ENCODE measurements at places on chromosomes 4 and X.

- no peak for DNase-seq
These were observed 98.6 kb upstream of the PLS3 start for GRCh38 chrX:115462406-115462805.

DNA sequence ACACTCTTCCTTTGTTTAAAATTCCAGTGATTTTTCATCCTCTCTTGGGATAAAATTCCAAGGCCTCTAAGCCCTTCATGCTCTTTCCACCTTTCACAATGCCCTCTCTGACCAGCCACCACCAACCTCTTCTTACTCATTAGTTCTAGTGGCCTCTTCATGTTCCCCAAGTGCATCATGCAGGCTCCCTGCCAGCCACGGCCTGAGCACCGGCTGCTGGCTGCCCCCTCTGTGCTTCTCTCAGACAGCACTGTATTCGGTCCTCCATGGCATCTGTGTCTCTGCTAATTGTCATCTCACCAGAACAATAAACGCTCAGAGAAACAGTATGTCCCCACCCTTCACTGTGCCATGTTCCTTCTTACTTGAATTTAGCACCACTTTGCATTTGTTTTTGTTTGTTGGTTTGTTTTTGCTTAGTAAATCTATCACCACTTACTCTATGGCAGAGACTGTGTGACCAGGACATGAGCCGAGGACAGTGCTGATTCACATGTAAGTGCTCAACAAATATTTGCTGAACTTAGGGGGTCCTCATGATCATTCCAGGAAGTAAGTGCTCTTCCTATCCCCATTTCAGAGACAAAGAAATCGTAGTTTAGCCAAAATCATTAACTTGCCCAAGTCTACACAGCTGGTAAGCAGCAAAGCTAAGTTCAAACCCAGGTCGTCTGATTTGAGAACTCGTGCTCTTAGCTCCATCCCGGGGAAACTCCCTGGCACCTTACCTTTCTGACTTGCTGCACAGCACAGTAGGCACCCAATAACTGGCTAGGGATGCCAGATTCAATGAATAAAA, 77.1 kb upstream of the UCP1 start:
- no peak for DNase-seq

- no peak for DNase-seq
These were observed 7.4 kb upstream of the WDFY3 start for GRCh38 chr4:84973856-84974255.

DNA sequence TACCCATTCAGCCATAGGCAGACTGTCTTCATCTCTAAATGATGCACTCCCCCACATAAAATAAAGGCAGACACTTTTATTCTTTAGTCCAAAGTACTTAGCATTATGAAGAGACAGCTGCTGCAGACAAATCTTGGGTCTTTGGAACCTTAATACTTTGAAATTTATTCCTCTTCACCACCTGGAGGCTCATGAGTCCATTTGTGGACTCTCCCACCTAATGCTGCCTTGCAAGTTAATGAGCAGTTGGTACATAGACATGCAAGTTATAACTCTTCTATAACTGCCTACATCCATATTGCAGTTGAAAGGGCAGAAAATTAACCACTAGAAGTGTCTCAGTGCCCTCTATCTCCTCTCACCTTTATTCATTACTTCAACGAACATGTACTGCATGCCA, 118.6 kb upstream of the CPEB2 start:
- DNase-seq = no peak

GRCh38 chr4:153623491-153623890, 60.6 kb upstream of the TLR2 start:
- no peak for DNase-seq

DNA sequence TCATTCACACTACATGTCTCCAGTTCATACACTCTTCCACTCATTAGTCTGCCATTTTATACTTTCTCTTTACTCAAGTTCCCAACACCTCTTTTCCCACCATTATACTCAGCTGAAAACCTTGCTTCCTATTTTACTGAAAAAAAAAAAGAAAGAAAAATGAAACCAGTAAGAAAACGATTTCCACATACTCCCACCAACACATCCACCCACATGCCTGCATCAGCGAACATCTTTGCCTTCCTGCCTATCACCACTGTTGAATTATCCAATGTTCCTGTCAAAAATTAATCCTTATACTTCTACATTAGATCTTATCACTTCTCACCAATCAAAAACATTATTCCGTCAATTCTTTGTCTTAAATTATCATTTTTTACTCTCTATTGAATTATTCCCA, 188.1 kb upstream of the FAM241A start:
- DNase-seq = no peak

DNA sequence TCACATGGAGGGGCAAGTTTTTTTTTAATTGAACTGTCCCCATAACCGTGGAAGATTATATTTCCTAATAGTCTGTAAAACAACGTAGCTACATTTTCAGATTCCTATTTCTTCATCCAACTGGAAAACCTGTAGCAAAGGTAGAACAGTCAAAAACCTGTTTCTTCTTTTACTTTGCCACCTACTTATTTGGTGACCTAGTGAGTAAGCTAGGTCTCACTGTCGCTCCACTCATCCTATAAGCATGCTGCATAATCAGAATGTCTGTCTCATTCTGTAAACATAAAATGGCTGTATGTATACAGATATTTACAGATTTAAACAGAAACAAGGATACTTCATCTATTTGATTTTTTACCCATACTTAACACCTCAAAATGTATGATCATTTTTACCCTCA, 20.4 kb downstream of the MAML3 start:
- no peak for DNase-seq

- no peak for DNase-seq
These were observed 84.1 kb downstream of the CPZ start for GRCh38 chr4:8676676-8677075.

DNA sequence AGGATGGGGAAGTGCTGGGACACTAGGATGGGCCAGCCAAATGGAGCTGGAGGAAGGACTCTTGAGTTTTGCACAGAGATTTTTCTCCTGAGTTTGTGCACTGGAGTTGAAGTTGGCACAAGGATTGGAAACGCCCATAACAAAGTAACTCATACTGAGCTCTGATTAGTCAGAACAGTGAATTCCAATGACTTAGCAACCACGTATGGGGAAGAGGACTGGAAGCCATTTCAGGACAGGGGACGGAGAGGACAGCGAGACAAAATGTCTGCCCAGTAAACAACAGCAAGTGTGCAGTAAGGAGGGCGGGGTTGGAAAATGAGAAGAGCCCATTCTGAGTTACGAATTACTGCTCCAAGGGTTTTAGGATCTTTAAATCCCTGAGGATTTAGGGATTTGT, 5.9 kb downstream of the RIPPLY1 start:
- no peak for DNase-seq

GRCh38 chrX:29662101-29662500, 553.3 kb upstream of the MAGEB2 start:
- no peak for DNase-seq

DNA sequence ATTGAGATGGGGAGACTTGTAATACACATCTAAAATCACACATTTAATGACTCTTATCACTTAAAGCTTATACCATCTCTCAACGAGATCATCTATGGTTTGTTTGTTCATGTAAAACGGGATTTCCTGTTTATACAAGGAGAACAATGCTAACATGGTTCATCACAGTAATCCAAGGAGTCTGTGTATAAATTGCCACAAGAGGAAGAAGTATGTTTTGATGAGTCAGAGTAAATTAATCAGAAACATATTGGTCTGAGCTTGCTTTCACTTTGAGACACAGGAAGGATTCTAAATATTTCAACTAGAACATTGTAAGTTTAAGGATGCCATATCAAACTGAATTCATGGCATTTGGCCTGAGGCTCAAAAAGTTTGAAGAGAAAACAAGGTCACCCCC, 594.1 kb downstream of the GLUD2 start:
- DNase-seq = no peak

DNA sequence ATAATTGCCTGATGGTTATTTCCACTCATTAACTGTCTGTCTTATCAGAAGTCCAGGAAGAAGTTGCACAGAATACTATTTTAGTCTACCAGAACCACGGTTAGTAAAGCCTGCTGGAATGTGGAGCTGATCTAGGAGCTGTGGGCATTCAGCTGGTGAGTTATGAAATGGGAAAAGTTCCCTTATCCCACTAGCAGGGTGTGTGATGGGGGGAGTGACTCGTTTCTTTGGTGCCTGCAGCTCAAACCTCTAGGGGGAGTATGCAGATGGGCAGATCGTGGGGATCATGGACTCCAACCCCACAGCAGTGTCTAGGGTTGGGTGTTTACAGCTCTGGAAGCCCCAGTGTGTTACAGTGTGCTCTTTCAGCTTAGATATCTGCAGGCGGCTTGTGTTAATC, 305.7 kb upstream of the BOD1L1 start:
- DNase-seq = no peak

DNA sequence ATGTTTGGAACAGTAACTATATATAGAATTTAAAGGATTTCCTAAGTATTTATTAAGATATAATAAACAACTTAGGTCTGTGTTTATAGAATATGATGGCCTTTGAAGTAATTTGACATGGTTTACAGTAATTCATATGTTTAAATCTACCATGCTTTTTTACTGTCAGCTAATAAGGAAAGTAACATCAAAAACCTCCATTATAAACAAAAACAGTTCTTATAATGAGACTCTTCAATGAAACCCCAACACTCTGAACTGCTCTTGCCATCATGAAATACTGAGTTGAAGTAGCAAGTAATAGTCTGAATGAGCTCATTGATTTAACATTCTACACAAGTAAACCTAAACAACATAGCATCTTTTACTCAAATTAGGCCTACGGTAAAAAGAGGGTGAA, 1236.5 kb downstream of the FSTL5 start:
- DNase-seq = no peak

DNA sequence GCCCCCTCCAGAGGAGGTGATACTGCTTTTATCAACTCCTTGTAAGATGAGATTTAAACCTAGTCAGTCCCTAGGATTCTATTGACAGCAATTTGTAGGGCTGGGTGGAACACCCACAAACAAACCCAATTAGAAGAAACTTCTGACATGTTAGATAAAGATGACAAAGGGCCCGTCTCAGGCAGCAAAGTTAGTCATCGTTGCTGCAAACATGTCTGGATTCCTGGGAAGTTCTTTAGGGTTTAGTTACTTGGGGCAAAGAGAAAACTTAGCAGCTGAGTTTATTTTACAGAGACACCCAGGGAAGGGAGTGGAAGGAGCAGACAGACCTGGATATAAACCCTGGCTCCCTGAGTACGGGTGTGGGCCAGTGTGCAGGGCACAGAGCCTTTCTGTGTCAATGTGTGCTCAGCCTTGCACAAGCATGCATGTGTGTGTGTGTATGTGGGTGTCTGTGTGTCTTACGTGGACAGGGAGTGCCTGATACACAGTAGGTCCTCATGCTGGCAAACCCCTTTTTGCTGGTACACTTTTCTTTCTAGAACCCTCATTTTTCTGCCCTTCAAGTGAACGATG, 130.0 kb upstream of the STX18 start:
- DNase-seq = no peak

DNA sequence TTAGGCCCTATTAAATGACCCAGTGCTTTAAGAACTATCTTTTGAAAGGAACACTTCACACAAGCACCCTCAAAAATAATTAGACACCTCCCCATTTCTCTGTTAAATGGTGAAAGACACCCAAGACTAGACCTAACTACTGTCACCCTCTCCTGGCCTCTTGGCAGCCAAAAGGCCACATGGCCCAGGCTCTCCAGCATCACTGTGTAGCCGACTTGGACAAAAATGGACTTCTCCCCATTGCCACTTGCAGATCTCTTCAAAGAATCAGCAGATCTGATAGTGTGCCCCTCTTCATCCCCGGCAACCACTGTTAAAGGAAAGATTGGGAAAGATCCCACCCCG, 2.0 kb downstream of the MID1IP1 start:
- DNase-seq = no peak

DNA sequence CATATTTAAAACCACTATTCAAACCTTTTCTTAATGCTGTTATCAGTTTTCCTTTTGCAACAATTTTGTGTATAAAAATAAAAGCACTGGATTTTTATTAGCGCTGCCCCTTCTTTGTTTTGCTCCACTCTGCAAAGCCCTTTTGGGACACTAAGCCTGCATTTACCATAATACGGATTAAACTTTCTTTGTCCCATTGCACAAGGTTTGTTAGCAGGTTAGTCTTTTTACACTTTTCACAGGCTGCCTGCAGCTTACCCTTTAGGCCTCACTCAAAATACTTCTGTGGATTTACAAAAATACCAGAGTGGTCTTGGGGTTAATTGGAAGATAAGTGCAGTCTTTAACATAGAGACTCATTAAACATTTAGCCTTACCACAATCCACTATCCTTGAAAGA, 35.7 kb upstream of the MAB21L2 start:
- DNase-seq = no peak

GRCh38 chr4:80614319-80614718, 278.8 kb downstream of the CFAP299 start:
- DNase-seq = no peak

DNA sequence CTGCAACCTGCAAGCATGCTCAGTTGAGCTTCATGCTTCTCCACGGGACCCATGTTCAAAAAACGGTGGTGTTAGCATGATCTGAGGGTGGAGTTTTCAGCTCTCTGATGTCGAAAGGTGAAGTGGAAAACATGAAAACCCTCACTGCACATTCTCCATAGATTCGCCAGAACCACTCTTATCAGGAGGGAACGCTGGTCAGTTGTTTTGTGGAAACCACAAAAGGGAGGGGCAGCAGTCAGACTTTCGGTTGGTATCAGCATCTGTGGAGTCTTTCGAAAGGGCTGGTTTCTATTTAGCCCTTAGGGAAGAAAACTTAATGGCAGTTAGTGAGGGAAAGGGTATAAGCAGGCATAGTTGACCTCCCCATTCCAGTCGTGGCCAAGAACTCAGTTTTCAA, 12.6 kb downstream of the PPA2 start:
- DNase-seq = no peak

All from stimulated activated CD8-positive, alpha-beta memory T cell treated with anti-CD3 and anti-CD28 coated beads, Interleukin-2, amount 100 ng/mL, for 1 hour (primary cell).